Central memory CD4-positive, alpha-beta T cell (primary cell): ENCODE measurements at places on chromosomes 12 and 14.

GRCh38 chr14:97177016-97177415, 379.8 kb downstream of the VRK1 start:
- DNase-seq, result peak; percentile 37

GRCh38 chr12:89239534-89239933, 112.8 kb downstream of the DUSP6 start:
- DNase-seq, result no peak

DNA sequence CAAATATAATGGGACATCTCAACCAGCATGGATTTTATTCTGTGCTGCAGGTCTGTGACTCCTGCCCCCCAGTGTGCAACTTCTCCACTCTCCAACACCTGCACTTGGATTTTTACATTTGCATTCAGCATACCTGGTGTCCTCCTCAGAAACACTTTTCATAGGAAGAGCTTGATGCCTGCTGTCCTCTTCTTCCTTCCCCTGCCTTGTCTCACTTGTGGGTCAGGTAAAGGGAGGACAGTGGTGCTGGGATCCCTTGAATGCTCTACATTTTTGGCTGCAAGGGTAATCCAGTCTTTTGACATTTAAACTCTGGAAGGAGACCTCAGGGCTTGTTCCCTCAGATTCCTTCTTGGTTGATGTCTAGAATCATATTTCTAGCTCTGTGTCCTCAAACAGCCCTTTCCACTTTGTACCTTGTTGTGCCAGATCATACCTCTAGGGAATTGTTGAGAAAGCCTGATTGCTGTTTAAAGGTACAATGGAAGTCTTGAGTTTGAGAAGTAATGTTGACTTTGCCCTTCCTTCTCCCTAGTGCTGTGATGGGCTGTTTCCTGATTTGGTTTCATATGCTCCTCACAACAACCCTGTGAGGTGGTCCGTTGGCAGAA, 12.6 kb downstream of the UBE3B start:
- DNase-seq, result no peak

DNA sequence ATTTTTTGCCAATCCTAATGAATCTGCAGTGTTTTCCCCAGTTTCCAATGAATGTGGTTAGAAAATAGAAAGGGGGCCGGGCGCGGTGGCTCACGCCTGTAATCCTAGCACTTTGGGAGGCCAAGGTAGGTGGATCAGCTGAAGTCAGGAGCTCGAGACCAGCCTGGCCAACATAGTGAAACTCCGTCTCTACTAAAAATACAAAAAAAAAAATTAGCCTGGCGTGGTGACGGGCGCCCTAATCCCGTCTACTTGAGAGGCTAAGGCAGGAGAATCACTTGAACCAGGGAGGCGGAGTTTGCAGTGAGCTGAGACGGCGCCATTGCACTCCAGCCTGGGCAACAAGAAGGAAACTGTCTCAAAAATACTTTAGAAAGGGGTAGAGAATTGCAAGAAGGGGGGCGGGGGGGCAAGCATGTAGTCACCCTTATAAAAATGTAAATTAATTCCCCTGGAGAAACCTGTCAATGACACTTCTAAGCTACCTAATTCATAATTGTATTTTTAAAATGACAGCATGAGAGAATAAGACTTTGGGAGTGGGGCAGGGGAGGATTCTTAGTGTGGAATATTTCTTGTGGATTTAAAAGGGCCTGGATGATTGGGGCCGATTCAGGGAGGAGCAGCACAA, 1.7 kb downstream of the KLHDC2 start:
- no peak for DNase-seq

- DNase-seq, result no peak
These were observed 2.3 kb downstream of the DAZAP2 start for GRCh38 chr12:51240971-51241370.

GRCh38 chr14:91399868-91400640, 17.6 kb downstream of the CCDC88C start:
- DNase-seq, result peak; percentile 62

DNA sequence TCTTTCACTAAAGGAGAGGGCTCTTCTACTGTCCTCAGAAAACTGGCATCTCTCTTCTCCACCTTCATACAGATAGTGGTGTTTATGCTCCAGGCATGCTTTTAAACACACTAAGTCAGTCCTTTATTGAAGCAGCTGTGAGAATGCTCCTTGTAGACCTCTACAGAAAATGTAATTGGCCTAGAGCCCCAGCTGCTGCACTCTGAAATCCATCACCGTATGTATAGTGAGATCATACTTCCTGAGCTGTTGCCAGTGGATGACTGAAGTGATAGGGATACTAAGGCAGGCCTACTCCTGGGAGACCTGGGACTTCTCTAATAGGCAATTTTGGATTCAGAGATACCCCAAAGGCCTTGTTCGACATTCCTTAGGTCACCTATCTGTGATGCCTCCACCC, 535.4 kb downstream of the RPS29 start:
- DNase-seq, result no peak

DNA sequence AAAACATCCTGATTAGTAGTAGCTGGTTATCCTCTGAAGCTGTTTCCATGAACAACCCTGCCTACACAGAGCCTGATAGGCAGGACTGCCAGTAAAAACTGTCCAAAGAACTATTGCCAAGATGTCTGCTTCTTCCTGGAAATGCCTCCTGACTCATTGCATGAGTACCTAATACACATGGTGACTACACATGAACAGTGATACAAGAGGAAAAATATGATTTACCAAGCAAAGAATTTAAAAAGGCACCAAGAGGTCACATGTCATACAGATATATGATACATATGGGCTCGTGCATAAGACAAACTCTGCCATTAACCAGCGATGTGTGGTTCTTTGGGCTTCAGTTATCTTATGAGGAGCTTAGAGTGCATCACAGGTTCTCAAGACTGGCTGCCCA, 552.3 kb downstream of the SLC16A7 start:
- no peak for DNase-seq

DNA sequence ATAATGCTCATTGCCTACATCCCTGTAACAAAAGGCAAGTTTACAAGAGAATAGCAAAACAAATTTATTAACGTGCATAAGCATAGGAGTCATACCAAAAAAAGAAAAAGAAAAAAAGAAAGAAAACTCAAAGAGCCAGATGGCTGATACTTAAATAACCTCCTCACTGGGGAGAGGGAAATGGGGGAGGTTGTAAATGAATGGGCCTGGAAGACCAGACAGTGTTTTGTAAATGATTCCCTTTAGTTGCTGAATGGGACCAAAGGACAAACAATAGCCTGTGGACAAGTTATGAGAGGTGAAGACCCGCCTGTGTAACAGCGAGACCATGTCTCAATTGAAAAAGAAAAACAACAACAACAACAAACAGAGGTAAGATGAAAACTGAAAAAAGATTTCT, 35.3 kb downstream of the CAPS2 start:
- no peak for DNase-seq

DNA sequence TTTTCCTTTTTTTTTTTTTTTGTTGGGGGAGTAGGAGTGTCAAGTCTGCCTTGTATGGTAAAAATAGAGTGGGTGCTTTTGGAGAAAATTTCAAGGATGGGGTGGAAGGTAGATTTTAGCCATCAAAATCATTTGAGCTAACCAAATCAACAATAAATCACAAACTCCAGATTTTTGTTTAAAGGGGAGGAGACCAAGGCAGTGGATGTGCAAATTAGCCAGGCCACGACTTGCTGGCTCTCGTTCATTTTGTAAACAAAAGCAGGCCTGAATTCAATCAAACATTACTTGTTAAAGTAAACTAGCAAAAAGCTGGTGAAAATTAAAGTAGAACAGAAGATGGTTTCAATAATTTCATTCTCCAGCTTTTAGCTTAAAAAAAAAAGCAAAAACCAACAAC, 387.2 kb downstream of the BMP4 start:
- DNase-seq, result no peak

DNA sequence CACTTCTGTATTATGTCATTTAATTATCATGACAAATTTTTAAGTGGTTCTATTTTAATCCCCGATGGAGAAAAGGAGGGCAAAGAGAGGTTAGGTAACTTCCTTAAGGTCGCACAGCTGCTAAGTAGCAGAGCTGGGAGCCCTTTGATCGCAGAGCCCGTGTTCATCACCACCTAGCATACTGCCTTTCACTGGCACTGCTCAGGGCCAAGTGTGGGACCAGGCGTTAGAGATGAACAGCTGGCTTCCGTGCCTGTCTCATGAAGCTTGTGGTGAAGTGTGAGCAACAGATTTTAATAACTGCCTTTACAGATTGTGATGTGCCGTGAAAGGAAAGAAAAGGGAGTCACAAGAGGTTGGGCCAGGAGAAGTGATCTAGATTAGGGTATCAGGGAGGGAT, 273.6 kb downstream of the AKAP6 start:
- no peak for DNase-seq

DNA sequence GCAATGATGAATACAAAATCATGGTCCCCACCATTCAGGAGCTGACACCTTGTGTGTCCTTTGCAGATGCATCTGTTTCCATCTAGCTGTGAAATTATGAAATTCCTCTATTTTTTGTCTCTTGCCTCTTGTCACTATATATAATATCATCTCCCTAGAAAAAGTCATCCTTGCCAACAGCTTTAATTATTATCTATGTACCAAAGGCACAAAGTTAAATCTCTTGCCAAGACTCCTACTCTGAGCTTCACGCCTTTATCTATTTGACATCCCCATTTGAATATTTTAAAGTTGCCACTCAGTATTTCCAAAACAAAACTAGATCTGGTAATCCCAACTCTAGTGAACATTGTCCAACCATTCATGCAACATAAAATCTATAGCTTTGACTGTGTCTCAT, 32.0 kb upstream of the PRB2 start:
- no peak for DNase-seq

DNA sequence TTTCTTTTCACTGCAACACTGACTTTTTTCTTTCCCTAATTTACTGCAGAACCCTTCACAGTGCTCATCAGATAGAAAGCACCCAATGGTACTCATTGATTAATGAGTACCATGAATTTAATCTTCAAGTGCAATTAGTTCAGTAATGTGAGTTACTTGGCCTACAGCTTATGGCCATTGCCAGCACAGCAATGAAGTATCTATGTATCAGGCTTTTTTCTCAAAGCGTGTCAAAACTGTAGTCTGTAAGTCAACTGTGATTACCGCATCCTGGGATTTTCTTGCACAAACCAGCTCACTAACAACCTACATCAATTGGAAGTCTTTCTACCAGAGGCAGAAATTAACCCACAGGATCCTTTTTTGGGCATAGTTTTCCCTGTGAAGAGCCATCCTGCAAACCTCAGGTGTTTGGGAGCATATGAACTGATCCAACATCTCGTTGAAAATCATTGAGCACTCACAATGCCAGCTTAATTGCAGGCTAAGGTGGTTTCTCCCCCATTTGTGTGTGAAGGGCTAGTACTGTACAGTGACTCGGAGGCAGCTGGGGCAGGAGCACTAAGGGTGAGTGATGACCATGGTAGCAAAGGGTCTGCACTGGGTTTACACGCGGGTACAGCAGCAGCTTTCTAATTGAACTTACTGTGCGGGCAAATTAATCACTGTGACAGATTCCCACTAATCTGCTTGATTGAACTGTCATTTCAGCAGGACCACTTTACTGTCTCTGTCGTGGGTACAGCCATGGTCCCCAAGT, 619.3 kb downstream of the SNAPC1 start:
- no peak for DNase-seq

GRCh38 chr14:49206828-49207227, 379.4 kb downstream of the RPS29 start:
- DNase-seq, result no peak

DNA sequence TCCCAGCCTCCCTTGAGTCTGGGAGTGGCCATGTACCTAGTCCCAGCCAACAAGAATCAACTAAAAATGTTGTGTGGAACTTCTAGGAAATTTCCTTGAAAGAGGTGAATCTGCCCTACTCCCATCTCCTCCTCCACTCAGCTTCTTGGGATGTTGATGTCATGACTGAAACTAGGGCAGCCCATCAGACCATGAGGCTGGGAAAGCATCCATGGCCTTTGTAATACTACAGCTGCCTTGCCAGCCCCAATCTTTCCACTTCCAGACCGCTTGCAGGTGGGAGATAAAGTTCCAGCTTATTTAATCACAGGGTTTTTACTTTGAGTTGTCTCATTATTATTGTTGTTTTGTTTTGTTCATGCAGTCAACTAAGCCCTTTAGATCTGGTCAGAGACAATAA, 170.3 kb upstream of the LMNTD1 start:
- DNase-seq, result no peak

DNA sequence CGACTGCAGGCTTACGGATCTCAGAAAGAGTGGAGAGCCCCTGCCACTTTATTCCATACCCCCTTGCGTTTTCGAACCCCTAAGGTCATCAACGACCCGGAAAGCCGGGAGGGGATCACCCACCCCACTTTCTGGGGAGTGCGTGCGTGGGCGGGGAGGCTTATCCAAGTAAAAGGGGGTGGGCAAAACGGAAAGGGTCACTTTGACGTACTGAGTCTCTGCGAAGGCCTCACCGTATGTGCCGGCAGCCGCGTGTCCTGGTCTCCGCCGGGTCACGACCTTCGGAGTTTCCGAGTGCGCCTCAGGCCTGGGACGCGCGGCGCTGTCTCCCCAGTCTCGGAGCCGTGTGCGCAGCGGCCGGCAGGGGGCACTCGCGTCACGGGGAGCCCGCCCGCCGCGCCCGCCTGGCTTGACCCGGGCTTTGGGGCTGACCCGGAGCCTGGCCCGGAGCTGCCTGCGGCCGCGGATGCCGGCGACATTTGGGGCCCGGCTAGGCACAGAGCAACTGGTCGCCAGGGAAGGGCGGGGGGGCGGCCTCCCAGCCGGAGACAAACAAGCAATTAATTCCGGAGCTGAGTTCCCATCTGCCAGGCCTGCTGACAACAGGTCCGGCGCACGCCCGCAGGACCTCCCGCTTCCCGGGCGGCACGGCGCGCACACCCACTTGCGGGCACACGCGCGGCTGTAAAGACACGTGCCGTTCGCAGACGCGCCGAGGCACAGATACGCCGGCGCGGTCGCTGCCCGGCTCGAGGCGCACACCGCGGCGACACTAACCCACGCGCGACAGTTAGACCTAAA, 890 bp upstream of the KIF26A start:
- DNase-seq, result peak; percentile 36

GRCh38 chr12:132852496-132852895, 23.8 kb upstream of the GOLGA3 start:
- no peak for DNase-seq

GRCh38 chr14:92973261-92973797, 50.4 kb downstream of the CHGA start:
- DNase-seq, result no peak

DNA sequence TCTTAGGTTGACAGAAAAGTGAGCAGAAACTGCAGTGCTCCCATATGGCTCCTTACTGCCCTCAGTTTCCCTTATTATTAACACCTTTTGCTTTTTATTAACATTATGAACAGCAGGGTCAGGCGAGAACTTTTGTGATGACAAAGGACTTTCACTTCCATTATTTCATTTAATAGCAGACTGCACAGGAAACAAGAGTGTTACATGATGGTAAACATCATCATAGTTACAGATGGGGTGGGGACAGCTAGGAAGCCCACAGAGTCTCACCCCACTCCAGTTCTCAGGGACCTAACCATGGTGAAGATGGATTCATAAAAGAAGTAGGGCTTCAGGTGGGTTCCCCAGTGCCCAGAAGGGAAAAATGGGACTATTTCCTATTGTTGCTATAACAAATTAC, 110.1 kb upstream of the PELI2 start:
- no peak for DNase-seq

DNA sequence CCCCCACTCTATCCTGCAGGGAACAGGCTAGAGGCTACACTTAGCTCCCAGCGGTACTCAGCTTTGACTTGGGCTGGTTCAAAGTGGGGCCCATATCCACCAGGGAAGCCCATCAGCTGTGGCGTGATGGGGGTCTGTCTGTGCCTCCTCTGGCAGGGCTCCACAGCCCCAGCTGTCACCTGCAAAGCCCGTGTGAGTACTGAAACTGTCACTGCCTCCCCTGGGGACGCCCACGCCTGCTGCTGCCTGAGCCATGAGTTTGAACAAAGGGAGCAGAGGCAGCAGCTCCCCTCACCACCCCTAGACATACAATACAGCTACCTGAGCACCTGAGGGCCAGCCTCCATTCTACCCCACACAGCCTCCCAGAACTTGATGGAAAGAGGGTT, 5.0 kb downstream of the REM2 start:
- no peak for DNase-seq
